Stromal cell of bone marrow (primary cell): ENCODE measurements at places on chromosomes 2 and 18.

DNA sequence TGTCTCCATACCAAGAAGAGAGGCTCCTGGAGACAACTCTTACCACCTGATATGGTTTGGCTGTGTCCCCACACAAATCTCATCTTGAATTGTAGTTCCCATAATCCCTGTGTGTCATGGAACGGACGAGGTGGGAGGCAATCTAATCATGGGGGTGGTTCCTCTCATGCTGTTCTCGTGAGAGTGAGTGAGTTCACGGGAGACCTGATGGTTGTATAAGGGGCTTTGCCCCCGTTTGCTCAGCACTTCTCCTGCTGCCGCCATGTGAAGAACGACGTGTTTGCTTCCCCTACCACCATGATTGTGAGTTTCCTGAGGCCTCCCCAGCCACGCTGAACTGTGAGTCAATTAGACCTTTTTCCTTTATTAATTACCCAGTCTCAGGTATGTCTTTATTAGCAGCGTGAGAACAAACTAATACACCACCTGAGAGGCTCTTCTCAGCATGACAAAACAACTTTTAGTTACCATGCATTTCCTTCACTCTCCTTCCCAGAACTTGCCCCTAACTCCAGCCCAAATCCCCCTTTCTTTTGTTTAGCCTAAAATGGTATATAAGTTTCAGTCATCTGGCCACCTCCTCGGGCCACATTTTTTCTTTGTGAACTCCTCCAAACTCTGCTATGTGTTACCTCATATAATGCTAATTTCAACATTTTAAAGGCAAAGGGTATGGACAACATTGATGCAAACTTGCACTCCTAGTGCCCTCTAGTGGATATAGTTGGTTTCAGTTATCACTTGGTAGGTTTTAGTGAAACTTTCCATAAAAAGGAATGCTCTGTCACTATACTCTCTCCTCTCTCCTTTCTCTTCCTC, 58.6 kb upstream of the SLC25A52 start:
- DNase-seq: peak; percentile 28

DNA sequence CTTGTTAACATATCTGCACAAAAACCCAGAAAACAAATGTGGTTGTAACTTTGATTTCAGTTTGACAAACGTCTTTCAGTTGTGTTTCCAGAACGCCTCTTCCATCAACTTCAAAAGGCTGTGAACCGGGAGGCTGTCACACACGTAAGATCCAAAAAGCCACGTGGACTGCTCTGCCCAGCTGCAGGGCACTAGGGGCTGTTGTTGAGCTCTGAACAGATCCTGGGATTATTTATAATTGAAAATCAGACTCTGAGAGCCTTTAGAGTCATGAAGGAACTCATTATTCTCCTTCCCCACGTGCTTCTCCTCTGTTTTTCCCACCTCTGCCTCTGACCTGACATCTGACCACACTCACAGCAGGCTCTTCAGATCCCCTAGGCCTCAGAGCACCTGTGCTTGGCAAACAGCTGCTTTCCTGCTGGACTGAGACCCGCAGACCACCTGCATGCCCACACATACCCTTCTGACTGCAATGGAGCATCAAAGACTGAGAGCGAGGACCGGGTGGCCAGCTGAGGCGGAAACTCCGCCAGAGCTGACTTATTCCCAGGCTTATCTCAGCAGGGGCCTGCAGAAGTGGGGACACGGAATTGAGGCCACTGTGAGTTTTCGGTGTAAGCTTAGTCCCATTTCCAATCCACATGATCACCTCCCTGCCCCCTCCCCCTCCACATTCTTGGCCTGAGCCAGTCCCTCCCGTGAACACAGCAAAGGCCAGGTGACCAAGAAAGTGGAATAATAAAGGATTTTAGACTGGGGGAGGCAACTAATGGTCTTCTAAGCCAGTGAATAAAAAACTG, 114.8 kb downstream of the ATL2 start:
- DNase-seq: no peak

DNA sequence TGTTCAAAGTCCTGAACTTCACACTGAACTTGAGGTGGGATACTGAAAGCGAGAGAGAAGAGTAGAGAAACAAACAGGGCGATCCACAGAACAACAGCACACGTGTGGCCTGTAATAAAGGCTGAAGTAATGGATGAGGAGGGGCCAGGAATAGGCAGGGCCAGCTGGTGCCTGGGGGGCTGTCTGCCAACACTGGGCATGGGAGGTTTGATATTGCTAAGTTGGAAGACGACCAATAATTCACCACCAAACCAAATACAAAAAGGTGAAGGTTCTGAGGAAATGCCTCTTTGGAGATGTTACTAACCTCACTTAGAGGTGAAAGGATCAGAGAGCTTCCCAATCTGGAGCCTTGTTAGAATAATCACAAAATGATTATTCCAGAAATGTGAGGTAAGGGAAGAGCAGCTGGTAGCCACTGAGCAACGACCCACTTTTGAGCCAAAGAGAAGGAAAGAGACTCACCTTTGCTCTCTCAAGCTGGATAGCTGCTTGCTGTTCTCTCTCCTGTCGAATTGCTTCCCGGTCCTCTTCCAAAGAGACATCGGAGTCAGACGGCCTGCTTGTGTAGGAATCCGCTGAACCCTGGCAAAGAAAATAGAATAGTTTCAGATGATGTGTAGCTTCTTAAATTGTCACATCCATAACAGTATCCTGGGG, 54.7 kb upstream of the ARL5A start:
- DNase-seq: no peak

DNA sequence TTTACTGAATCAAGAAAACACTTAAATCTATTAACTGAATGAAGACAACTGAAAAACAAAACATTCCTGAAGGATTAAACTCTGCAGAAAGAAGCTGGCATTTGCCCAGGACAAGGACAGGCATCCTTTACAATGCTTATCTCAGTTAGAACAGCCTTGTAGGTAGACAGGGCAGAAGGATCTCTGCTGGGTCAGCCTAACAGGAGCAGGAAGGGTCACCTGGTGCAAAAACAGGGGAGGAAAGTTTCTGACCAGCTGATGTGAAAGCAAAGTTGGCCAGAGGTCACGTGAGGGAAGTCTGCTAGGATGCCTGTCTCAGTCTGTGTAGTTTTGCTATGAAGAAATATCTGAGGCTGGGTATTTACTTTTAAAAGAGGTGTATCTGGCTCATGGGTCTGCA, 348.6 kb downstream of the ANAPC1 start:
- DNase-seq: no peak

DNA sequence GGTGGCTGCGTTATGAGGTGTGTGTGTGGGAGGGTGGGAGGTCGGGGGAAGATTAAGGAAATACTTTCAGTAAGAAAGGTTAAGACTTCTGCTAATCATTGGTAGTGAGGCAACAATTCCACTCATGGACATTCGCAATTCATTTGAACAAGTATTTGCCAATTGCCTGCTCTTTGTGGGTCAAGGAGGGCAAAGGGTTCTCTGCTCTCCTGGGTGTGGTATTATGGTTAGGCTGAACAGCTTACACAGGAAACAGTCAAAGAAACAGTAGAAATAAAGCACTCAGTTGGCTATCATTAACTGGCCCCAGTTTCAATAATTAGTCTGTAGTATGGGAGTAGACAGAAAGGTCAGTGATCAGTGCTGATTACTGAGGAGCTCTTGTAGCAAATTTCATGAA, 357.0 kb upstream of the FANCL start:
- DNase-seq: no peak

- no peak for DNase-seq
These were observed 757.1 kb upstream of the CDH7 start for GRCh38 chr18:64993695-64994094.

- DNase-seq: no peak
These were observed 631.8 kb upstream of the RAB6C start for GRCh38 chr2:129347486-129348217.

GRCh38 chr2:186841940-186842339, 7.0 kb downstream of the ZSWIM2 start:
- no peak for DNase-seq

DNA sequence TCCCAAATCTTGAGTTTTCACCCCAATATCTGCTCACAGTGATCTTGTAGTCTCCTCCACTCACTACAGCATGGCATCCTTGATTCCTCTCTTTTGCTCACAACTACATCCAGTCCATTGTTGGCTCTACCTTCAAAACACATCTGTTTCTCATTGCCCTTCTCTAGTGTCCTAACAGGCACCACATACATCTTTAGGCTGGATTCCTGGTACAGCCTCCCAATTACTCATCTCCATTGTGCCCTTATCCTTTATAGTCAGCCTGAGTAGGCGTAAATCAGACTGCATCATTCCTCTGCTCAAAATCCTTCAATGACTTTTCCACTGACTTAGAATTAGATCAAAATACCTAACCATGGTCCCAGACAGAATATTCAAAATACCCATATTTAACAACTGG, 10.7 kb upstream of the TAF1B start:
- DNase-seq: peak; percentile 56

DNA sequence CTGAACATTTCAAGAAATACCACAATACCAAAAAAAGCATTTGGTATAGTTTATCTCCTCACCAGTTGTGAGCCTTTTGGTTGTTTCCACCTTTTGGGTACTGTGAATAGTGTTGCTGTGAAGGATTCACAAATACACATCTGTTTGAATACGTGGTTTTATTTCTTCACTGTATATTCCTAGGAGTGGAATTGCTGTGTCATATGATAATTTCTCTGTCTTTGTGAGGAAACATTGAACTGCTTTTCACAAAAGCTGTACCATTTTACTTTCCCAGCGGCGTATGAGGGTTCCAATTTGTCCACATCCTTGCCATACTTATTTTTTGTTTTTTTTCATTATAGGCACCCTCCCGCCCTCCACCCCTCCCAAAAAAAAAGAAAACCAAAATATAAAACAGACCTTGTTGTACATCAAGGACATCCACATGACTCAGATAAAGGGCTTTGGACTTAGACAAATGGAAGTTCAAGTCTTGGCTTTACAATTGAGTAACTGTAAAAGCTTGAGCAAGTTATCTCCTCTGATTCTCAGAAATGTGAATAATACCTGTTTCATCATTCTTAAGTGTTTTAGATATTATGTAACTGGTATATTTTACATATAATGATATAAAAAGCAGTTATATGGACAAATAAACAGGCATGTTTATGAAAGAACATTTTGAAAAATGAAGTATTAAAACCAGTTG, 19.0 kb downstream of the UBE2E3 start:
- DNase-seq: no peak

DNA sequence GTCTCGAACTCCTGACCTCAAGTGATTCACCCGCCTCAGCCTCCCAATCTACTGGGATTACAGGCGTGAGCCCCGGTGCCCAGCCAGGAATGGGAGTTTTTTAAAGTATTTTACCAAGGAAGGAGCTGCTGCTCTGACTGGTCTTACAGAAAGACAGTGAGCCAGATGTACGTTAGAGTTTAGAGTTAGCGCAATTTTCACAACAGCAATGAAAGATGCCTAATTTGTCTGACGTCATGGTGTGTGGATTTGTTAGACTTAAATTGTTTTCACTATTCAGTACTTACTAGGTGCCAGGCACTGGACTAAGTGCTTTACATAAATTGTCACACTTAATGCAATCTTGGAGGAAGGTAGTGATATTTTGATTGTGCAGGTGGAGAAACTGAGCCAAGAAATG, 12.4 kb upstream of the RPL37A start:
- DNase-seq: no peak

DNA sequence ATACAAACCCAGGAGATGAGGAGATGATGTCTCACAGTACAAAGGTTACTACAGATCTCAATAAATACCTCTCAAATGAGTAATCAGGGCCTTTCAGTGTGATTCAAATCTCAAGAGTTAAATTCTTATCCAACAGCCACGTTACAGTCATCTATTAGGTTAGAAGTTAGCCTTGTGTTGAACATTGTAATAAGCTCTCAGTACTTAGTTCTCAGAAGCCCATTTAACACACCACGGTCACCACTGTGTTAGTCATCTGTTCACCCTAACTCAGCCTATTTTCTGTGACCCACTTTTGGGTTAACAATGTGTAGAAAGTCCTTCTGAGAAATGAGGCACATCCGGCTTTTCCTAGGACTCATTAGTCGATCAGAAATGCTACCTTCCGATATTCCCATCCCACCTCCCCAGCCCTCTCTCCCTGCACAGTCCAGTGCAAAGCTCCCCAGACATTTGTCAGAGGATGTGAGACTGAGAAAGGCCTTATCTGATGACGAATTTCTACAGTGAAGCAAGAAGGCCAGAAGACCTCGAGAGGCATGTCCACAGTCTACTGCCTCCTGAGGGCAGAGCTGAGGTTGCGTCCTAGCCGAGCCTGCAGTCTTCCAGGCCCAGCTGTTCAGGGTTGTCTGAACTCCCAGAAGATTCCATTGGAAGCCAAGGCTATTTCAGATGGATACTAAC, 92.6 kb downstream of the ACTR2 start:
- peak; percentile 88 for DNase-seq

DNA sequence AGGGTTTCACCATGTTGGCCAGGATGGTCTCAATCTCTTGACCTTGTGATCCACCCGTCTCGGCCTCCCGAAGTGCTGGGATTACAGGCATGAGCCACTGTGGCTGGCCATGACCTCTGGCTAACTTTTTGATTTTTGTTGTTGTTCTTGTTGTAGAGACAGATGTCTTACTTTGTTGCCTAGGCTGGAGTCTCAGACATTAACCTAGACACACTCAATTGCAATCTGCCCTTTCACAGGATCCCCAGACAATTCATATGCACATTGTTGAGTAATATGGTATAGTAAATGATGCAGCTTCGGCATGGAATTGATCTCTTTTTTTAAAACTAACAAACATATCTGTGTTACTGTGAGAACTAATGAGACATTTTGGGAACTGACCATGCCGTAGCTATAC, 130.5 kb upstream of the CCDC195 start:
- DNase-seq: no peak

DNA sequence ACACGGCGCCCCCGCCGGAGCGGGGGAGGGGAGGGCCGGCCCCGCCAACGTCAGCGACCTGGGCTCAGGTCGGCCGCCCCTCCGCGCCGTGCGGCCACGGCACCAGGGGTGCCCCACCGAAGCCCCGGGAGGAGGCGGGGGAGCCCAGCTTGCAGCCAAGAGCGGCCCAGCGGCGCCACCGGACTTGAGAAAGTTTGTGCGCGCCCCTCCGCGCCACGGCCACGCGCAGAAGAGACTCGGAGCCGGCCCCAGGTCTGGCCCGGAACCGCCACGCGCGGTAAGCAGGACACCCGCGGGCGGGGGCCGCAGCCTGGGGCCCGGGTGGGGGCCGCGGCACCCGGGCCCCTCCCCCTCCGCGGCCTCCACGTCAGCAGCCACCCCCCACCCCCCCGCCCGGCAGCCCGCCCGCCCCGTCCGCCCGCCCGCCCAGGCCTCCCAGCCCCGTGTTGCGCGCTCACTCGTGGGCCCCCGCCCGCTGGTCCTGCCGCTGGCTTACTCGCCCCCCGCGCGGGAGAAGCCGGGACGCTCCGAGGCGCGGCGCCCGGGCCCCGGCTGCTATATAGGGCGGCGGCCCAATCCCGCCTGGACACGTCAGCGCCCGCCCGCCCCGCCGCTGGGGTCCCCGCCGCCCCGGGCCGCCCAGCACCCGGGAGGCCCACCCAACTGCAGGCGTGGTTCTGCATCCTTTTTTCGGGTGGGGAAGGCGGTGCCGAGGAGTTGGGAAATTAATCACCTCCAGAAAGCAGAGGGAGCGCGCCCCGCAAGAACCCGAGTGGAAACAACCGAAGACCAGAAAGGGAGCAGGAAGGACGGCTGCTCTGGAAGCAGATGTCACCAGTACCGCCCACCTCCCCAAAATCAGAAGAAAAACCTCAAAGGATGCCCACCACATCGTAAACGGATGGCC, 42.9 kb downstream of the HDLBP start:
- DNase-seq: peak; percentile 54

- no peak for DNase-seq
These were observed 2.8 kb downstream of the INSIG2 start for GRCh38 chr2:118091140-118091478.

GRCh38 chr2:28991460-28991859, 10.4 kb downstream of the TOGARAM2 start:
- DNase-seq: no peak

- no peak for DNase-seq
These were observed 90.7 kb downstream of the DDX1 start for GRCh38 chr2:15682354-15682753.
